ENCODE measurements at places on chromosomes 4 and X. TPM values are rescaled to one million over a fixed set of nuclear protein-coding genes. Genes with fewer than 3 reads are reported as not detected.

Gene AFM
- not detected for total RNA-seq

Gene RBBP7
- total RNA-seq, result 201 TPM

Gene ZNF630
- total RNA-seq, result 1.9 TPM

Gene PLAC8
- total RNA-seq, result 88.7 TPM

Gene AMBN
- total RNA-seq, result not detected

Gene VEGFC
- total RNA-seq, result not detected

Gene TRIM60
- not detected for total RNA-seq

Gene DMP1
- total RNA-seq, result not detected

Gene UCP1
- not detected for total RNA-seq

Gene RPL10
- 3,574 TPM for total RNA-seq

Gene ZBTB49
- 4.8 TPM for total RNA-seq
